ENCODE measurements at places on chromosomes 3 and 15. TPM values are rescaled to one million over a fixed set of nuclear protein-coding genes. Genes with fewer than 3 reads are reported as not detected.

Gene DOCK3
- 1.2 TPM for total RNA-seq

GRCh38 chr15:40280260-40281056 is 2.4 kb downstream of the ANKRD63 start:
- no peak for DNase-seq

- no peak for DNase-seq
Observed at GRCh38 chr3:159652452-159652851, 336.2 kb upstream of the IL12A start.

- DNase-seq = no peak
Observed at GRCh38 chr3:190492129-190492528, 21.8 kb upstream of the IL1RAP start.
